PC-9 (cell line): ENCODE measurements at places on chromosomes 3 and 15. TPM values are rescaled to one million over a fixed set of nuclear protein-coding genes. Genes with fewer than 3 reads are reported as not detected.

FRG2C gene
- not detected in 2 replicates for total RNA-seq

IL17RC gene
- 45.0 and 54.6 TPM in 2 replicates for total RNA-seq

DNA sequence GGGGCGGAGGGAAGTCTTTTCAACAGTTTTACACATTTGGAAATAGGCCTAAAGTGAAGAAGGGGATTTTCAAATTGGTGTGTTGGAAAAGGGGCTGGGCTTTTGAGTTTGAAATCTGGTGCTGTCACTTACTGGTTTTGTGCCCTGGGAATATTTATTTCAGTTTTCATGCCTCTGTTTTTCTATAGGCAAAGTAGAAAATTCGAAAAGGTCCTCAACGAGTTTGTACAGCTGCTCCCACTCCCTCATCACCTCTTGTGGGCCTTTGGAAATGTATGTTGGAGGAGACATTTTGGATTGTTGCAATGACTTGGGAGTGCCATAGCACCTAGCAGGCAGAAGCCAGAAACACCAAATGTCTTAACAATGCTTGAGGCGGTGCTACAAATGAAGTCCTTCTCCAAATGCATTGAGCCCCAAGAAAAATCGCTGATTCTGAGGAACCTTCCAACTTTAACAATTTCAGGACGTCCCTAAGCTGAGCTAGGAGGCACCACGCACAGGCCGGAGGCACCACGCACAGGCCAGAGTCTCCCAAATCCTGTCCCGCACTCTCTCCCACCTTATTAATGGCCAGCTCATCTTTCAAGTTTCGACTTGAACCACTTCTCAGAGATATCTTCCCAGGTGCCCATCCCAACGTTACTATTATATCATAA lies 639 bp upstream of the POLR2M start:
- H3K4me3 ChIP-seq = peak overlapping the region; percentile 74
- DNase-seq = no peak
- 0 out of 2 replicates have a peak, but pooled peaks cover 4% of the 10 kb centered on the region for H3K36me3 ChIP-seq
- H3K27me3 ChIP-seq = no peaks in the 10 kb centered on the region
- H3K4me1 ChIP-seq = peaks cover 15% of the 10 kb centered on the region
- peak overlapping the region; percentile 74 for H3K27ac ChIP-seq

DNA sequence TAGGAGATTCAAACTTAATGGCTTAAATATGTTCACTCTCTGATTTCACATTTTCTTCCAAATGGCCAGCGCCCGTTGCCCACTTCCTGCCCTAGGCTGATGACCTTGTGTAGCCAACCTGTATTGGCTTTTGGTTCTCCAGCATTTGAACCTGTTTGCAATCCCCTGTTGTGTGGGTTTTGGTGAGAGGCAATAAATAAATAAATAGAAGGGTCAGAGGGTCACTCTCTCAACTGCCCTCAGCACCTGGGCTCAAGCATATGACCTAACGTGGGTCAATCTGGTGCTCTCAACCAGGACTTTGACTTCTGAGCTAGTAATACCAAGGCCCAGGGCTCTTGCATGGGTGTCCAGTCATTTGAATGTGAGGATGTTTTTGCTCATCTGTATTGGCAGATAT lies 1.8 kb upstream of the SRP14 start:
- H3K4me1 ChIP-seq = peaks cover 26% of the 10 kb centered on the region
- H3K27me3 ChIP-seq = no peaks in the 10 kb centered on the region
- no peak for DNase-seq

DNA sequence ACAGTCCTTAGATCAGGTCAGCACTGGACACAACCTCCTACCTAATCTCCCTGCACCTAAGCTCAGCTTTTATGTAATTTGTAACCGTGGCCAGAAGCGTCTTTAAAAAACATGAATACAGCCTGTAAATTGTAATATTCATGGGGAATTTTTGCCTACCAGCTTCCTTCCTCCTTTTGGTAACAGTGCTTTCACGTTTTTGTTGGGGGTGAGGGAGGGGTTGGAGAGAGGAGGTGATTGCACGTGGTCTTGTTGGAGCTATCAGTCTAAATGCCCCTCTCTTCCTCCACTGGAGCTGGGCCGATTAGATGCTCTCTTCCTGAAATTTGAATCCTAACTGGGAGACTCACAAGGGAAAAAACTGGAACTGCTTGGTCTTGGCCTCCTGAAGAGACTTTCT lies 35.1 kb upstream of the SCN5A start:
- H3K4me1 ChIP-seq = no peaks in the 10 kb centered on the region
- H3K27ac ChIP-seq = no peak overlapping the region
- no peaks in the 10 kb centered on the region for H3K36me3 ChIP-seq
- no peak overlapping the region for H3K4me3 ChIP-seq
- no peak for DNase-seq

BBS4 gene
- 10.6 and 10.8 TPM in 2 replicates for total RNA-seq

GRCh38 chr15:61564785-61565184 lies 335.7 kb upstream of the RORA start:
- H3K36me3 ChIP-seq = no peaks in the 10 kb centered on the region
- peaks cover 13% of the 10 kb centered on the region for H3K27me3 ChIP-seq
- H3K4me1 ChIP-seq = no peaks in the 10 kb centered on the region
- H3K27ac ChIP-seq = no peak overlapping the region

TMIE gene
- 6.0 and 6.5 TPM in 2 replicates for total RNA-seq

DNA sequence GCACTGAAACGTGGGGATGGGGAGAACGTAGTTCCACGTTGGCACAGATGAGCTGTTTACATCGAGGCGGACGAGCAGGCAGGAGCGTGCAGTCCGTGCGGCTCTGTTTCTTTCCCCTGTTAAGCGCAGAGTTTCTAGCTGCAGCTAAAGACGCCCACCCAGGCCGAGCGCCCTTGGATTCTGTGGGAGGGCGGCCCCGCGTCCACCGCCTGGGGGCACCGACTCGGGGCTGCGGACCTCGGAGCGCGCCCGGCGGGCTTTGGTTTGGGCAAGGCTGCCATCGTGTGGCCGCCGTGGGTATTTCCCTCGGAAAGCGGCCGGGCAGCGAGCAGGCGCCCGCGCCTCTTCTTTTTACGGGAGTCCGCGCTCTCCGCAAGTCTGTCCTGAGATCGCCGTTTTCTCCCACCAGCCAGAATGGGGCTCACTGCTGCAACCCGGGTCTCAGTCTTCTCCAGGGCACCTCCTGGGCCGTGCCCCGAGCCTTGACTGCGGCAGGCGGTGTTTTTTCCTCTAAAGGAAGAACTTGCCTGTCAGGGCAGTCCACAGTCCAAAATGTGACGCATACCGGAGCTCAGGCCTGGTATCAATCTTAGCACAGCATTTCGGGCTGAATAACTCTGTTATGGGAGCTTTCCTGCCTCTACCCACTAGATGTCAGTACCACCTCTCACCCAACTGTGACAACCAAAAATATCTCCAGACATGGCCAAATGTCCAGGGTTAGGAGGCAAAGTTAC lies 219.9 kb upstream of the IGF1R start:
- H3K4me3 ChIP-seq = peak overlapping the region; percentile 50; the same call in 1 of the 2 replicates
- H3K4me1 ChIP-seq = no peaks in the 10 kb centered on the region; the same call in 1 of the 2 replicates
- no peaks in the 10 kb centered on the region for H3K36me3 ChIP-seq
- peak; percentile 73 for DNase-seq
- peaks cover 42% of the 10 kb centered on the region for H3K27me3 ChIP-seq

ANKUB1 gene
- not detected in 2 replicates for total RNA-seq

TRAT1 gene
- not detected in 2 replicates for total RNA-seq

GRCh38 chr15:70920981-70921696 lies 28.5 kb downstream of the LRRC49 start:
- DNase-seq = no peak
- no peaks in the 10 kb centered on the region for H3K36me3 ChIP-seq
- no peaks in the 10 kb centered on the region for H3K27me3 ChIP-seq

CHST2 gene
- total RNA-seq = 0.15 and 0.18 TPM in 2 replicates

TTLL13 gene
- 0.93 and 0.96 TPM in 2 replicates for total RNA-seq

DNA sequence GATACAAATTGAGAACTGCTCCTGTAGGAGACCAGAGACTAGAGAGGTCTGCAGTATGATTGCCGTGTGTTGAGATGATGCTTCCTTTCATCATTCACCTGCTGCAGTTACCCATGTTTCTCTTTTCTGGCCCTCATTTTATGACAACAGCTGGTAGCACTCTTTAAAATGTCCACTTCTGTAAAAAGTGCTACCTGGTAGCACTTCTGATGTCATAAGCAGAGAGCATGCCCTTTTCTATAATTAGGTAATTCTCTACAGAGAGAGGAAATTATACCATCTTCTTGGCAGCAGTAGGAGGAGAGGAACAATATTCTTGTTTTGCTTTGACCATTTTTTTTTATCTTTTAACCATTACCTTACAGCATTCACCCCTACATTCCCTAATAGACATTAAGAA lies 123.8 kb downstream of the PPM1L start:
- DNase-seq = no peak
- no peak overlapping the region for H3K27ac ChIP-seq
- H3K4me1 ChIP-seq = no peaks in the 10 kb centered on the region
- no peaks in the 10 kb centered on the region for H3K36me3 ChIP-seq

TLR9 gene
- total RNA-seq = 0.30 and 0.44 TPM in 2 replicates

FAM3D gene
- not detected in 2 replicates for total RNA-seq

GRCh38 chr3:106552351-106553043 lies 683.7 kb upstream of the CBLB start:
- no peaks in the 10 kb centered on the region for H3K4me1 ChIP-seq
- no peaks in the 10 kb centered on the region for H3K27me3 ChIP-seq
- H3K4me3 ChIP-seq = no peak overlapping the region
- no peak overlapping the region for H3K27ac ChIP-seq

CAV3 gene
- total RNA-seq = 0.24 TPM in 1 of 2 replicates, not detected in the other

DNA sequence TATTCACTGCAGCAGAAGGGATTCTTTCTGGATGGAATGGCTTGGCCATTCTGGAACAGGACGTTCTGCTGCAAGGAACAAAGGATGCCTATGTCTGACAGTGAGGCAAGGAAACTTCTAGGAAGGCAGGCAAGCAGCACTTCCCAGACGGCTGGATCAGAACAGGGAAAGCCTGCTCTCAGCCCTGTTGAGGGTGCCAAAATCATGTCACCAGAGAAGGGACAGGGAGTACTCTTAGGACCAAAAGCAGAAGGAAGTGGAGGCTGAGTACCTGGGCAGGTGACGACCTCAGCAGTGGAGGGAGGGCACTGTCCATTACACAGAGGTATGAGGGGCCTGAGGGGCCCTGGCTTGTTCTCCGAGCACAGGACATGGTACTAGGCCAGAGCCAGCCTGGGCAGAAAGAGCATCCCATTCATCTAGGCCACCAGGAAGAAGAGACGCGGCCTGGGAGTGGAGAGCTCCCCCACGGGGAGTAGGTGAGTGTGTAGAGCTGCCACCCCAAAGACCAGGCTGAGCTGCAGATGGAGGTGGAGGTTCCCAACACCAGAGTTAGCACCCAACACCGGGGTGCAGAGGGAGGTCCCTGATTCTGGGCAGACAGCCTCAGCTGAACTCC lies 9.6 kb downstream of the KLF15 start:
- no peaks in the 10 kb centered on the region for H3K36me3 ChIP-seq
- no peaks in the 10 kb centered on the region for H3K27me3 ChIP-seq
- H3K4me3 ChIP-seq = no peak overlapping the region
- no peak overlapping the region for H3K27ac ChIP-seq
- no peak for DNase-seq

DNA sequence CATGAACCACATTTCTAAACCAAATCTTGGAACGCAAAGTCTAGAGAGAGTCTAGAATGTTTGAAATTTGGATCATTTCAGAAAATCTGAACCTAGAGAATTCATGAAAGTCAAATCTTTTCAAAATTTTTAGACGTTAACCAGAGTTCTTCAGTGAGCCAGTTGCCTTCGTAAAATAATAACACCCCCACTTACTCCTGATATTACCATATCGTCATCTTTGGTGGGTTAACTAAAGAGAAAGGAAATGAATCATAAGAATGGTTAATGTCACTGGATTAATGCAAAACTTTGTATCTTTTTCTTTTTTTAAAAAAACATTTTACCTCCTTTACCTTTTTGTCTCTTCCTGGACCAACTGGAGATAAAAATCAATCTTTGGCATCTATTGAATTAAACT lies 1.2 kb upstream of the ZBED2 start:
- no peak overlapping the region for H3K27ac ChIP-seq
- no peaks in the 10 kb centered on the region for H3K36me3 ChIP-seq
- H3K4me1 ChIP-seq = peaks cover 20% of the 10 kb centered on the region
- no peak for DNase-seq
- no peak overlapping the region for H3K4me3 ChIP-seq

GRCh38 chr3:44065311-44066094 lies 176.2 kb upstream of the TOPAZ1 start:
- no peak overlapping the region for H3K4me3 ChIP-seq
- H3K36me3 ChIP-seq = no peaks in the 10 kb centered on the region
- DNase-seq = peak; percentile 38
- H3K27ac ChIP-seq = no peak overlapping the region
- no peaks in the 10 kb centered on the region for H3K27me3 ChIP-seq

GRCh38 chr3:107710851-107711250 lies 188.1 kb downstream of the BBX start:
- DNase-seq = peak; percentile 12
- H3K4me1 ChIP-seq = no peaks in the 10 kb centered on the region
- H3K36me3 ChIP-seq = no peaks in the 10 kb centered on the region
- H3K4me3 ChIP-seq = no peak overlapping the region
- no peaks in the 10 kb centered on the region for H3K27me3 ChIP-seq

DNA sequence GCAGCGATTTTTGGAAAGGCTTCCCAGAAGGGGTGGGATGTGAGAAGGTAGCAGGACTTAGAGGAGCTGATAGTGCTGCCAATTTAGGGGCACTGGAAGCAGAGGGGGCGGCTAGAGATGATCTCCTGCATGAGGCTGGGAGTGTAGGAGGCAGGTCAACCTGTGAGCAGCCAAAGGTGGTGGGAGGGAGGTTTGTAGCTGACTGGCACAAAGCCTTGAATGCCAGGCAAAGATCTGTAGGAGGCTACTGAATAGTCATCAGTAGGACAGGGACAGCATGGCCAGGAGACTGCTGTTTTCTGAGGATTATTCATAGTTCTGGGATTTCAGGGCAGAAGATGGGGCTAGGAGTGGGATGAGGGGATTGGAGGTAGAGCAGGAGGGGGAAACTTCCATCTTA lies 2.2 kb downstream of the SCAMP5 start:
- peaks cover 8% of the 10 kb centered on the region for H3K4me1 ChIP-seq
- H3K4me3 ChIP-seq = no peak overlapping the region
- no peaks in the 10 kb centered on the region for H3K36me3 ChIP-seq
- no peak overlapping the region for H3K27ac ChIP-seq
- H3K27me3 ChIP-seq = peaks cover 4% of the 10 kb centered on the region; the same call in 1 of the 2 replicates
- no peak for DNase-seq

DNA sequence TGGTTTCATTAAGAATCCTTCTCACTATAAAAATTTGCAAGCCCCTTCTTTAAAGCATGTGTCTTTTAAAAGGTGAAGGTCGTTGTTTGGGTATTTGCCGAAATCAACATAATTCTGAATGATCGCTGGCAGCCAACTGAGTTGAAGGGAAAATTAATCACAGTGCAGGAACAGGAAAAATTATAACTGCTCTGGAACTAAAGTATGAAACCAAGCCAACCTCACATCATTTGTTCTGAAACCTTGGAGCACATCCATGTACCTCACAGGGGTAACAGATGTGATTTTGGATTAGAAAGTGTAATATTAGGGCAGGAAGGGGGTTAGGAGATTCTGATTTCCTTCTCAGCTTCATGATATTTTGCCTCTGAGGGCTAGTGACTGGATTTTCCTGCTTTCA lies 52.2 kb upstream of the PTX3 start:
- no peak overlapping the region for H3K4me3 ChIP-seq
- H3K4me1 ChIP-seq = peaks cover 7% of the 10 kb centered on the region
- no peak overlapping the region for H3K27ac ChIP-seq
- H3K27me3 ChIP-seq = no peaks in the 10 kb centered on the region
- H3K36me3 ChIP-seq = no peaks in the 10 kb centered on the region
- DNase-seq = no peak
